GM10248 (cell line): ENCODE measurements at places on chromosomes 12 and 14.

DNA sequence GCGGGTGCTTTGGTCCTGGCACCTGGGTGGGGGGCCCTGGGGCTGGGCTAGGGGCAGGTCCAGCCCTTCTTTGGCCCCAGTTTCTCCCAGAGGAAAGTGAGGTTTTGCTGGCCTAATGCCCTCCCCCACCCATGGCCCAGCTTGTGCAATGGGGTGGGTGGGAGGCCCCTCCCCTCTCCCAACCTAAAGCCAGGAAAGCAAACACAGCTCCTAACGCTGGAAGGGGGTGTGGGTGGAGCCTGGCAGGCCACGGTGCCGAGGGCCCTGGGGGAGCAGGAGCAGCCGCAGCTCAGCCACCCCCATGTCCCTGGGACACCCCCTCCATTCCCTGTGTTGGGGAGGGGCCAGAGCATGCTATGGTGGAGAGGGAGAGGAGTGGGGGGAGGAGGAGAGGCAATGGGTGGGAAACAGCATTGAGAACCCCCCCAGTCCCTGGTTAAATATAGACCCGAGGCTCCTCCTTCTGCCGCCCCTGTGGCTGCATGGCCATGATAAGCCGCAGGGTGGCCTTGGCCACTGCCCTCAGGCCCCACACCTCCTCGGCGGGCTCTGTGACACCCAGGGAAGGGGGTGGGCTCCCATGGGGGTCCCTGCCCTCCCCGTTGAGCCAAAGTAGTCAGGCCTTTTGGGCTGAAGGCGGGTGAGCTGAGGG lies 4.7 kb downstream of the EXOC3L4 start:
- no peak for DNase-seq

GRCh38 chr12:31518680-31519227 lies 72.2 kb downstream of the DENND5B start:
- no peak for DNase-seq

DNA sequence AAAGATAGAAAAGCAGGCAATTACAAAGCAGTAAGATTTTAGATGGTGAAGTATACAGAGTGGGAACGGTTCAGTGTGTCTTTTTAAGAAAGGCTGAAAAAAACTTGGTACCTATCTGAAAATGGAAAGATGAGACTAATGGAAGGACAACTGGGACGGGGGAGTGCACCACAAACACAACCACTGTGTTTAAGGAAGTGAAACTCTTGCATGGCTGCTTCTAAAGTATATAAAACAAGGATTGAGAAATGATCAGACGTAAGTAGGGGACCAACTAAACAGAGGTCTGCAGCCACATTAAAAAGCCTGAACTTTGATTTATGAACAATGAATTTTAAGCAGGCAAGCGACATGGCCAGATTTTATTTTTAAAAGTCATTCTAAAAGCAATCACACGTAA lies 328.6 kb downstream of the MDGA2 start:
- no peak for DNase-seq

- no peak for DNase-seq
These were observed 194.0 kb downstream of the VRK1 start for GRCh38 chr14:96991226-96991625.

GRCh38 chr12:104769144-104769561 lies 188.9 kb downstream of the SLC41A2 start:
- no peak for DNase-seq

DNA sequence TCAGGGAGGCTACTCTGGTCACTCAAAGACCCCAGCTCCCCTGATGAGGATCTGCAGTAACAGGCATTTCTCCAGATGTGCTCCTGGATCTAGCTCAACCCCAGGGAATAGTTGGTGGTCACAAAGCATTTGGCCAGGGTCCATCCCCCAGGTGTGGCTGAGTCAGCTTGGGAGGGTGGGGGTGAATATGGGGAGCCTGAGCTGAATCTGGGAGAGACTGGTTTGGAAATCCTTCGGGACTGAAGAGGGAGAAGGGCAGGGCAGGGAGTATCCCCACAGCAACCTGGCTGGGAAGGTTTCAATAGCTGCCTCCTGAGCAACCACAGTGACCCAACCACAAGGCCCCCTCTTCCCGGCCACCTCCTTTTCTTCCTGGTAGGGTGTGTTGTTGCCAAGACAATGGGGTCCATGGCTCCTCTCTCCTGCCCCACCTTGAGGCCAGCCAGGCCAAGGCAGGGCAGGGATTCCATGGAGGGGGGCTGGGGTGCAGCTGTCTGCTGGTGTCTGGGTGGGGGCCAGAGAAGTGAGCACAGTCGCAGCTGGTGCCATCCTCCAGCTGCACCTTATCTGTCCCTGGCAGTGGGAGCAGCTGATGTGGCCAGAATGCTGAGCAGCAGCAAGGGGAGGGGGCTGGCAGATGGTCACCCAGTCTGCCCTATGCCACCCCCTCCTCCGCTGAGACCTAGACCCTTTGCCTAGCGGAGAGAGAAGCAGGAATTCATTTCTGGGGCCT lies 5.5 kb downstream of the ASIC1 start:
- DNase-seq: no peak

DNA sequence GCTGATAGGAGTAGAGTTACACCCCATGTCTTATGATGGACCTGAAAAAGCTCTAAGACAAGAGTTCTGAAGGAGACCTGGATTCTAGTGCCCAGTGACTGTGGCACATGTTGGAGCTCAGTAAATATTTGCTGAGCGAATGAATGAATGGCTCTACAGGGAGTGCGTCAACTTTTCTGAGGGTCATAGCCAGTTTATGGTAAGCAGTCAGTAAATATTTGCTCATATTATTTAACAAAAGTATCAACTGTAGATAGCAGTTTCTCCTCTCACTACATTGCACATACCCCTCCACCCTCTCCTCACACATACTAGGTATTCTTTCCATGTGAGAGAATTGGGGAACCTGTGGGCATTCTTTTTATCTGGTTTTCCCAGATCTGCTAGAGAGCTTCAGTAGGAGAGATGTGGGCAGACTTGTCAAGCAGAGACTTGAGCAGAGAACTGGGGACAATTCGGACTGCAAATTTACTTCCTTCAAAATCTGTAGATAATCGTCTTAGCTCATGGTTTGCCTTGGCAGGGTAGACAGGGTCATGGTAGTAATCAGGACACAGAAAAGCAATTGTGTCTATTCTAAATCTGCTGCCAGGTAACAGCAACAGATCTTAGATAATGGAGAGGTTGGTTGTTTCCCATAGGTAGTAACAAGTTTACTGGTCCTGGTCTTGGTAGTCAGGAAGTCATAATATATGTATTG lies 5.7 kb downstream of the SLC4A8 start:
- DNase-seq: no peak

DNA sequence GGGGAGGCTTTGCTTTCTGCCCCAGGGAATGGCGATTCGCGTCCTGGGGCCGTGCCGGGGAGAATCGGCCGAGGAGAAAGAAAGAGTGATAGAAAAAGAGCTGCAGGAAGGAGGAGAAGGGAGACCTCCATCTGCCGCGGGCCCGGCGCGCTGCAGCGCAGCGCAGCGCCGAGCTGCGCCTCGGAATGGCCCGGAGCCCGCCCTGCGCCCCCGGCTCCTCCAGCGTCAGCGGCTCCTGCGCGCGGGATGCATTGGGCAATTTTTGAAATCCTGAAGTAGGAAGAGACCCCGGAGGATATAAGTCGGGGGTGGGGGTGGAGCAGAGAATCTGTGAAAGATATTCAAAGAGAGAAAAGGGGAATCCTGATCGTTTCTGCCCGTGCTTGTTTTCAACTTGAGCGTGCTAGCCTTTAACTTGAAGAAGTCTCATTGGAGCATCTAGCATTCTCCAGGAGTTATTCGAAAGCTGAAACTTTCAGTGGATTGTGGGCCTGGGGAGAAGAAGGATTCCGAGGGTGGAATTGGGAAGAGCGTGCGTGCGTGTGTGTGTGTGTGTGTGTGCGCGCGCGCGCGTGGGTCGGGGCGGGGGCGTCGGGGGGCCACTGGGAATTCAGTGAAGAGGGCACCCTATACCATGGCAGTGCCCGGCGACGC lies 441 bp downstream of the PDE3A start:
- peak; percentile 6 for DNase-seq

DNA sequence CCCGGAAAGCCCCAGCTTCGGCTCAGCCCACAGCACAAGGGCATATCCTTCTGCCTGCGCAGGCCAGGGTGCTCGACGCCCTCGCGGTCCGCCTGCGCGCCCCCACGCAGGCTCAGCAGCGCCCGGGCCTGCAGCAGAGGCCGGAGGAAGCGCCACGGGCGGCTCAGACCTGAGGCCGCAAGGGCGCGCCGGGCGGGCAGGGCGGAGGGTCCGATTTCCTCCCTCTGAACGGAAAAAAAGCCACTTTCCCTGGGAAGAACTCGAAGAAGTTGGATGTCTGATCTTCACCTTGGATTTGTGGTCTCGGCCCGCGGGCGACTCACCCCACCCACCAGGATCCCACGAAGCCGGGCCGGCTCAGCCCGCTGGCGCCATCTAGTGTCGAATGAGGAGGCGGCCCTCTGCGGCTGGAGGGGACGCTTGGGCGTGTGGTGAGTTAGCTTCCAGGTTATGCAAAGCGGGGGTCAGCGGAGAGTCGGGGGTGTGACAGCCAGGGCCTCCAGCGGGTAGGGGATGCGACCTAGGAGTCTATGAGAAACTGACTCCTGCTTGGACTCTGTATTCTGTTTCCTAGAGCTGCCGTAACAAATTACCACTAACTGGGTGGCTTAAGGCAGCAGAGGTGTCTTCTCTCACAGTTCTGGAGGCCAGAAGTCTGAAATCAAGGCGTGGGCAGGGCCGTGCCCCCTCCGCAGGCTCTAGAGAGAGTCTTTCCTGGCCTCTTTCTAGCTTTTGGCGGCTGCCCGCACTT lies 40.0 kb upstream of the SRSF5 start:
- peak; percentile 88 for DNase-seq

GRCh38 chr12:3987571-3987970 lies 114.4 kb upstream of the PARP11 start:
- DNase-seq: no peak

- no peak for DNase-seq
These were observed 71.0 kb downstream of the PHETA1 start for GRCh38 chr12:111297703-111298426.

- DNase-seq: no peak
These were observed 66.6 kb upstream of the FBRSL1 start for GRCh38 chr12:132423251-132423819.

DNA sequence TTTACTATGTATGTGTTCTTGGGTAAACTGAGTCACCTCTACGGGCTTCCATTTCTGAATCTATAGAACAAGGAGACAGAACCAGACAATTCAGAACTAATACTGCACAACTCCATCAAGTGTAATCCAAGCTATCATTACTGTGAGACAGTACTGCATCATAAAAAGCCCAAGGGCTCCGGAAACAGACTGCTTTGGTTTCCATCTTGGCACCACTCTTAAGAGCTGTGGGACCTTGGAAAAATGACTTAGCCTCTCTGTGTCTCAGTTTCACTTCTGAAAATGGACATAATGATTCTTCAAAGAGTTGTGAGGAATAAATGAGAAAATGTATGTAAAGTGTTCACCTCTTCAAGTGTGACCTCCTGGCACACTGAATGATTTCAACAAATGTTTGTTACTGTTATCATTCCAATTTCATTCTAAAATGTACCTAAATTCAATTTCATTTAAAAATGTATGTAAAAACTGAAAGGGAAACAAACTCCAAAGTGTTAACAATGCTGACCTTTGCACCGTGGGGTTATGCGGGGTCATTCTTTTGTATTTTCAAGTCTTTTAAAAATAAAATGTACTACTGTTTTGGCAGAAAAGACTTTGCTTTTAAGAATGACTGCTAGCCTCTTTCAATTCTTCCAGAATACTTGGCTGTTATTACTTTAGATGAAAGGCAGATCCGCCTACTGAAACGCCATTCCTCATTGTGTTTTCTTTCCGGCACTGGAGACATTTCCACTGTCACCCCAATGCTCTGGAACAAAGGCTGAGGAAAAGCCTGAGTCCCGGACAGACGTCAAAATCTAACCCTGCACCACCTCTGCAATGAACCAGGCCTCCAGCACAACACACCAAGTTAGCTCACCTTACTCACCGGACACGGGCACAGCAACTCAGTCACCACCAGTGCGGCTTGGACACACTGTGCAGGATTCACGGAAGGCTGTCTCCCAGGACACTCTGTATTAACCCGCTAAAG lies 62.8 kb downstream of the TMCC3 start:
- DNase-seq: no peak

- peak; percentile 53 for DNase-seq
These were observed 79.1 kb upstream of the EEA1 start for GRCh38 chr12:93008044-93008778.

DNA sequence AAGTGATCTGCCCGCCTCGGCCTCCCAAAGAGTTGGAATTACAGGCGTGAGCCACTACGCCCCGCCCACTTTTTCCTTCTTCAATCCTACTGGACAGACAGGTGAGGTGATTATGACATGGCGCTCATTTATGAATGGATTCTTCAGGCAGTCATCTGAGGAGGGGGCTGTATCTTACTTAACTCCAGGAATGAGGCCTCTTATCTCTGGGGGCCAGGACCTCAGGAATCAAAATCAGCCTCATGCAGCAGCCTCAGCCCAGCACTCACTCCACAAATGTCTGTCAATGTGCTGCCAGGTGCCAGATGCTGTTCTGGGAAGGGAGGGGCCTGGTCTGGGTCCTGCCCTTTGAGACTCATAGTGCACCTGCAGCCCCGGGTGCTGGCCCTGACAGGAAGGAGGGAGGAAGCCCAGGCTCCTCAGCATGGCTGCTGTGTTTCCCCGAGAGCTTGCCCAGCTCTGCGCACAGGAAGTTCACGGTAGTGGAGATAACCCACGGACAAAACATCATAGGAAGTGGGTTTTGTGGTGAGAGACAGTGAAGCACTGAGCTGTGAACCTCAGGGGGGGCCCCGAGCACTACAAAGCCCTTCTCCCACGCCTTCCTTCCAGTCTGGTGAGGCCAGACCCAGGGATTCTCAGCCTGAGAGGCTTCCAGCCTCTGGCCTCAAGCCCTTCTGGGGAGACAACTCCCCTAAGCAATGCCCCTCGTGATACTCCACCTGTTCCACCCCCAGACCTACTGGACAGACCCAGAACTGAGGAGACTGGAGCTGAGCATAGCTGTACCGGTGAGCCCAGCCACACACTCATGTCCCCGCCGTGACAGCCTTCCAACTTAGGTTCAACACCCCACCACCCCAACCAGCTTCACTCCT lies 22.3 kb downstream of the GALNT6 start:
- peak; percentile 97 for DNase-seq
